ENCODE measurements at places on chromosomes 13 and 19.

GRCh38 chr13:102710261-102710679 lies 15.4 kb upstream of the METTL21C start:
- no peak for DNase-seq

DNA sequence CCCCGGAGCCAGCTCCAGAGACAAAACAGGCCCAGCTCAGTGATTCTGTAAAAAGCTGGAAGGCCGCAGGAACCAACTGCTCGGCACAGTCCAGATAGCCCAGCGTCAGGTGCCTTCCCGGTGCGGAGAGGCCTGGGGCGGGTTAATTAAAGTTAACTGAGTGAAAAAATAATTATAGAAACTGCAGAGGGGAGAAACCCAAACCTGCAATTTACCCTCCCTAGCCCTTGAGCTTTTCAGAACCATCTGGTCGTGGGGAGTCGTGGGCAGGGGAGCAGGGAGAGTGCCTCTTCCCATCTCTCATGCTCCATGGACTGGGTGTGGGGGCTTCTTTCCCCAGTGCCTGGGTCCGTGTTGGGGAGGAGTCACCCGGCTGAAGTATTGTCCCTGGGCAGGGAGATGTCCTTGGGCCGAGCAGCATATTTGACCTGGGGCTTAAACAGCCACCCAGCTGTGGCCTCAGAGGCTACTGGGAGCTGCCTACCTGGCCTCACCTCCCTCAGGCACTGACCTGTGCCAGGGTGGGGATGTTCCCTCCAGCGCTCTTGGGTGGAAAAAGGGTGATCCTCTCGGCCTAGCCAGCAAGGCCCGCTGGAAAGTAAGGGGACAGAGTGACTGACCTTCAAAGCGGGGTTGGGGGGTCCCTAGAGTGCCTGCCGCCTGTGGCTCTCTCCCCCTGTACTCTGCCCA lies 65.9 kb downstream of the CHST8 start:
- DNase-seq = no peak

DNA sequence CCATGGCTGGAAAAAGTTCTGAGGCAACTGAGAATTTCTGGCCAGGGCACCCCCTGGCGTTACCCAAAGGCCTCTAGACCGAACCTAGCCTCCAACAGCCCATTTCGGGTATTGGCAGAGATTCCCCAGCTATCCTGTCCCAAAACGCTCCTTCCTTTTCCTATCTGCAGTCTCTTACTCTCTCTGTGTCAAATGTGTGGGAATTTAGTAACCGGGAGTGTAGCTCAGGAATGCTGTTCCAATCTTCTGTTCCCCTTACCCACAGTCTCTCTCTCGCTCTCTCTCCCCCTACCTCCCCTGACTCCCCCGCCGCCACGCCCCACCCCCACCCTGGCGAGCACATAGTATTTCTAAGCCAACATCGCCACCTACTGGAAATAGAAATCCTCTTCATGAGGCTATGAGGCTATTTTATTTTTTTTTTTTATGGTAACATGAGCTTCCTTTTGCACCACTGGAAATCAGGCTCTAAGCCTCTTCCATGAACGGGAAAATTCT lies 27.0 kb downstream of the OXGR1 start:
- DNase-seq = no peak

DNA sequence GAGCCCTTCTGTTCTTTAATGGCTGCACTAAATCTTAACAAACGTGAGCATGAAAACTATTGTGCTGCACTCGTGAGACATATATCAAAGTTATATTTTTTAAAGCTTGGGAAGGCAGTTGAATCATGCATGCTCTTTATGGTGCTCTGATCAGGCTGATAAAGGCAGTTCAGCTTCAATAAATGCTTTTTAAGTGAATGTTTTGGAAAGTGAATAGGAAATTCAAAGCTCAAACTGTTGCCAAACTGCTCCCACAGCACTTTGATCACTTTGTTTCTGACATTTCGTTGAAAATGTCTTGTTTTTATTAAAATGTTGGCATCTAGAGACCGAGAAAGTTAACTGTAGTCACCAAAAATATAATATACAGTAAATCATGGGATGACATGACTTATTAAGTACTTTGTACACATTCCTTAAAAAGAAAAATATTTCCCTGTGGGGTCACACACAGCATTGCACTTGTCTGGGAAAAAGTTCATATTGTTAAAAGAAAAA lies 625.7 kb upstream of the PCDH9 start:
- no peak for DNase-seq

- DNase-seq = no peak
Observed at GRCh38 chr13:111644750-111645149, 324.3 kb downstream of the TEX29 start.

GRCh38 chr19:897442-898039 lies 4.3 kb downstream of the RNU6-9 start:
- DNase-seq = no peak

DNA sequence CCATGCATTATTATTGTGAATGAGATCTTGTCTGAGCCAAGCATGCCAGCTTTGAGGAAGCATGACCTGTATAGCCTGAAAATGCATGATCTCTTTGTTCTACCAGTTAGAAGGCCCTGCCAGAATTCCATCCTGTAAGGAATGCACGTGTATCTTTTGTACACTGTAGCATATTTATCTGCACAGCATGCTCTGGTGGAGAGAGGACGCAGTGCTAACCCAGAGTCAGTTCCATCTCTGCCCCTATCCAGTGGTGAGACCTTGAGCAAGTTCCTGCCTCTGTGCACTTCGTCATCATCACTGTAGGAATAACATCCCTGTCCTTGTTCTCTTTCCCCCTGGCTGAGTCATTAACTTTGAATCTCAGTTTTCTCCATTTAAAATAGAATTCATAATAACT lies 233.8 kb downstream of the SLC7A1 start:
- DNase-seq = no peak

DNA sequence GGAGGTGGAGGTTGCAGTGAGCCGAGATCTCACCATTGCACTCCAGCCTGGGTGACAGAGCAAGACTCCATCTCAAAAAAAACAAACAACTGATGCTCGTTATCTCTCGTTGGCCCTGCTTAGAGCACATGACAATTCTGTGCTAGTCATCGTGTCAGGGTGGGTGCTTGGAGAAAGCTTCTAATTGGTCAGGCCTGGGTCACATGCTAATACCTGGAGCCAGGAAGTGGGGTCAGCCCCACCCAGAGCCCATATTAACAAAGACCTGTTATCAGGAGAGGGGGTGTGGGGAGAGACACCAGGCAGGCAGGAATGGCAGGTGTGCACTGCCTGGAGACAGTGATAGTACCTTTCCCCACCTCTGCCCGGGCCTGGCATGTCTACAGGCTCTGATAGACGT lies 84.9 kb downstream of the DPF1 start:
- DNase-seq = no peak

DNA sequence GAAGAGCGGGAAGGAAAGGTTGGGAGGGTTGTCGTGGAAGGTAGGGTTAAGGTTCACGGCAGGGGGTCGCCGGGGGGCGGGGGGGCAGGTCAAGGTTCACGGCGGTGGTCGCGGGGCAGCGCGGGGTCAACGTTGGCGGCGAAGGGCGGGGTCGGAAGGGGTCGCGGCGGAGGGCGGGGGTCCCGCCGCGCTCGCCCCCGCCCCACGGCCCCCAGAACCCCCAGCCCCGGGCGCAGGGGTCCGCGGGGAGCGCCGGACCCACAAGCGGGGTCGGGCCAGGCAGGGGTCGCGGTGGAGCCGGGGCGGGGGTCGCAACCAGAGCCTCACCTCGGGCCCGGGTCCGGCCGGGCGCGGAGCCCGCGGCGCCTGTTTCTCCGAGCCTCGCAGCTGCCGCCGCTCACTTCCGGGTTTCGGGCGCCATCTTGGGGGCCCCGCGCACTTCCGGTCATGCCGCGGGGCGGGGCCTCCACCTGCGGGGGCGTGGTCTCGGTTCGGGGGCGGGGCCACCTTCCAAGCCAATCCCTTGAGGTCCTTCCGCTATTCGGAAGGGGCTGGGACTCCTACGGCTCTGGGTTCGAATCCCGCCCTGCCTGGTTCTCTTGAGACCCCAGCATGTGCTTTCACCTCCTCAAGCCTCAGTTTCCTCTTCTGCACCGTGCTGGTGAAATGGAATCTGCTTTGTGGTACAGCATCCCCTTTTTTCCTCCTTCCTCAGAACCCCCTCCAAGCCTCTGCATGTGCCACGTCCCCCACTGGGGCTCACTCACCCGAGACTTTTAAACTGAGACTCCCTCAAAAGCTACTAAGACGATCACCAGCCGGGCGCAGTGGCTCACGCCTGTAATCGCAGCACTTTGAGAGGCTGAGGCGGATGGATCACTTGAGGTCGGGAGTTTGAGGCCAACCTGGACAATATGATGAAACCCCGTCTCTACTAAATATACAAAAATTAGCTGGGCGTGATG lies at the start of gene SBNO2:
SBNO2 (minus strand) TSS at position 424 of the 965 bp plus-strand sequence. CDS start 19,992 bp downstream, outside the sequence.
- peak; percentile 85 for DNase-seq

- no peak for DNase-seq
Observed at GRCh38 chr13:110312339-110313031, 5.4 kb downstream of the COL4A2 start.

DNA sequence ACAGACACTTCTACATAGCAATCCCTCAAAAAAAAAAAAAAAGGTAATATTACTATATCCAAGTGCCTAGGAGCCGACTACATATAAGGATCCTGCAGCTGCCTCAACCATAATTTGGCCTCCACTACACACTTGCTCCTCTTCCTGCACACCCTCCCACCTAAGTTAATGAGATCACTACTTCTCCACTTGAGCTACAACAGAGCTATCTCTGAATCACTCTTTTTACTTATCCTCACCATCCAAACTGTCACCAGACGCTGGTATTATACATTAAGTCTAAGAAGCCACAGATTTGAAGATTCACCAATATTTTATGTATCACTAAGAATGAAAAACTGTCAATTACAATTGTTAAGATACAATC lies 8.3 kb downstream of the OBI1 start:
- no peak for DNase-seq

DNA sequence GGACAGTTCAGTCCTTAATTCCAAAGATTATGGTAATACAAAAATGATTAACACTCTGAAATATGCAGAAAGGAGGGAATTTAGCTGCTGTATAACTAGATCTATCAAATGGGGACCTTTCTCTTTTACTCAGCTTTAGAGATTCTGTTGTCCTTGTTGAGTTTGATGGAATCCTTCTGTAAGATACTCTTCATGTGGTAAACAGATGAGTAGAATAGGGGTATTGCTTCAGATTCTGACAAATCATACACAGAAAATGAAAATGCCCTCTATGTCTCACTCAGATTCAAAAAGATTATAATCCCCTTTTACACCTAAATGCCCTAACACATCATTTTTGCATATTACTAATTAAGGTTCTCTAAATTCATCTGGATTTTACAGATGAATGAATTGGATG lies 50.7 kb downstream of the ARHGAP35 start:
- DNase-seq = no peak

- no peak for DNase-seq
Observed at GRCh38 chr13:48400850-48401291, 12.0 kb downstream of the LPAR6 start.

DNA sequence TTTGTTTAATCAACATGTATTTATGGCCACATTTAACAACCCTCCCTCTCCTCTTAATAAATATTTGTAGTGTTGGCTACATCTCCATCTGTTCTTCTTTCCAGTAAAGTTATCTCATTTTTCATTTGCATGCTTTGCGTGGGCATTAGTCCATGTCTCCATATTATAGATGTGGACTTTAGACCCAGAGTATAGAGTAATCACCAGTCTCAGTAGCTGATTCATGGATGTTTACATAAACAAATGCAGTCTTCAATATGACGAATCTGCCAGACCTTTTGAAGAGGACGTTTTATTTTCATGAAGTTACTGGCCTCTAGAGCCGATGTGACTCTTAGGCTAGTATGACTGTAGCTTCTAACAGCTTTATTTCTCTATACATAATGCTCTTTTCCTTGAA lies 1546.2 kb downstream of the OLFM4 start:
- no peak for DNase-seq

DNA sequence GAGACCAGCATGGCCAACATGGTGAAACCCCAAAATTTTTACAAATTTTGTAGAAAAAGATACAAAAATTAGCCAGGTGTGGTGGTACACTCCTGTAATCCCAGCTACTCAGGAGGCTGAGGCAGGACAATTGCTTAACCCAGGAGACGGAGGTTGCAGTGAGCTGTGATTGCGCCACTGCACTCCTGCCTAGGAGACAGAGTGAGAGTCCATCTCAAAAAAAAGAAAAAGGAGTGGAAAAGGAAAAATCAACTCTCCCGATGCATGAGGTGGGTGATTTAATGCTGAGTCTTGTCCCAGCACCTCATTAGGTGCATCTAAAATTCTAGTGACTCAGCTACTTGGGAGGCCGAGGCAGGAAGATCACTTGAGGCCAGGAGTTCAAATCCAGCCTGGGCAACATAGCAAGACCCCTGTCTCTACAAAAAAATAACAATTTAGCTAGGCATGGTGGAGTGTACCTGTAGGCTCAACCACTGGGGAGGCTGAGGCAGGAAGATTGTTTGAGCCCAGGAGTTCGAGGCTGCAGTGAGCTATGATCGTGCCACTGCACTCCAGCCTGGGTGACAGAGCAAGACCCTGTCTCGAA lies 19.8 kb downstream of the GTPBP3 start:
- DNase-seq = no peak

GRCh38 chr13:99894840-99895443 lies 76.6 kb downstream of the ZIC5 start:
- no peak for DNase-seq

GRCh38 chr13:50241479-50241878 lies 226.2 kb downstream of the KCNRG start:
- no peak for DNase-seq

All from effector CD8-positive, alpha-beta T cell (primary cell).